AG09309 (cell line): ENCODE measurements at places on chromosomes 5 and 9.

DNA sequence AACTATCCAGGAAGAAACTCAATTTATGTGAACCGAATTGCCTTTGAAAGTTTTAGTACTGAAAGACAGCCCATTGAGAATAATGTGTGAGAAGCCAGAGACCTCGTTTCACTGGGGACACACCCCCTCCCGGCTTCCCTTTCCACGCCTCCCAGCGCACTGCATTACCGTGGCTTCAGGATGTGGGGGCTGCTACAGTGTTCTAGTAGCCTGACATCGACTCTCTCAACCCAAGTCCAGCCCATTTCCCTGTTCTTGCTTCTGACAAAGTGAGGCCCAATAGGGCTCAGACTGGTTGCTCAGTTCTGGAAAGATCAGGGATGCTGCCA lies 3.5 kb downstream of the PAX5 start:
- DNase-seq, result no peak

GRCh38 chr5:159310511-159310910 lies 19.8 kb downstream of the IL12B start:
- DNase-seq, result no peak

DNA sequence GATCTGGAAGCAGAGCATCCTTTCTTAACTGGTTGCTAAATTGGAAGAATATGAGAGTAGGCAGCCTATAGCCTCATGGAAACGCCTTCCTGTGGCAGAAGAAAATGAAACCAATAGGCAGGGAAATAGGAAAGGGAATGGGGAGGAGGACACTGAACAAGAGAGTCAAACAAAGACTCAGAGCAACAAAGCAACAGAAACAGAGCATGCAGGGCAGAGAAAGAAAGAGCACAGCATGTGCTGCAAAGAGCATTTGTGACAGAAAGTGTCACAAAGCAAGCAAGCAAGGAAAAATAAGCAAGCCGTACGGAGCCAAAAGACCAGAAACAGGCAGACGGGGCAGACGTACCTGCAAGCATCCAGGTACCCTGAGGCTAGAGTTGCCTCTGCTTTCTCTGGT lies 123.1 kb downstream of the RAPGEF6 start:
- no peak for DNase-seq

GRCh38 chr9:93207326-93207814 lies 23.4 kb downstream of the WNK2 start:
- peak; percentile 46 for DNase-seq

- DNase-seq, result no peak
Measured at GRCh38 chr5:137564398-137564961, 65.4 kb upstream of the SPOCK1 start.

- no peak for DNase-seq
Measured at GRCh38 chr5:175753536-175754402, 95.9 kb downstream of the HRH2 start.
